ENCODE measurements at places on chromosomes 13 and 19.

- no peak for ATAC-seq
Measured at GRCh38 chr19:38503077-38503410, 69.6 kb downstream of the RYR1 start.

GRCh38 chr19:54707962-54708361 is 16.3 kb upstream of the KIR3DL3 start:
- peak; percentile 48 for ATAC-seq

DNA sequence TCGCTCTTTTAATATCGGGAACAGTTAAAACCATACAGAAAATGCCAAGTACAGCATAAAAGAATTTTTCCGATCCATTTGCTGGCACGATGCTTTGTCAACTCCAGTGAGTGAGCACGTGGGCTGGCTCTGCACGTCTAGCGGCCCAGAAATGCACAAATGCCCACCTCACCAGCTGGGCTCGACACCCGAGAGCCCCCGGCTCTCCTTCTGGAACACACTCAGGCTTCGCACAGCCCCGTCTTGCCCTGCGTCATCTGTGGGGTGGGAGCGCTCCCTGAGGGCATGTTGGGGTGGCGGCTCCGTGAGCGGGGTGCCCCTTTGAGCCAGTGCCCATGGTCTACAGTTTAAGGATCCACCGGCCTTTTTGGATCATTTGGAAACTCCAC is 24.5 kb downstream of the ATP4B start:
- no peak for ATAC-seq

- ATAC-seq = no peak
Measured at GRCh38 chr19:39060171-39060570, 24.0 kb upstream of the ACP7 start.

DNA sequence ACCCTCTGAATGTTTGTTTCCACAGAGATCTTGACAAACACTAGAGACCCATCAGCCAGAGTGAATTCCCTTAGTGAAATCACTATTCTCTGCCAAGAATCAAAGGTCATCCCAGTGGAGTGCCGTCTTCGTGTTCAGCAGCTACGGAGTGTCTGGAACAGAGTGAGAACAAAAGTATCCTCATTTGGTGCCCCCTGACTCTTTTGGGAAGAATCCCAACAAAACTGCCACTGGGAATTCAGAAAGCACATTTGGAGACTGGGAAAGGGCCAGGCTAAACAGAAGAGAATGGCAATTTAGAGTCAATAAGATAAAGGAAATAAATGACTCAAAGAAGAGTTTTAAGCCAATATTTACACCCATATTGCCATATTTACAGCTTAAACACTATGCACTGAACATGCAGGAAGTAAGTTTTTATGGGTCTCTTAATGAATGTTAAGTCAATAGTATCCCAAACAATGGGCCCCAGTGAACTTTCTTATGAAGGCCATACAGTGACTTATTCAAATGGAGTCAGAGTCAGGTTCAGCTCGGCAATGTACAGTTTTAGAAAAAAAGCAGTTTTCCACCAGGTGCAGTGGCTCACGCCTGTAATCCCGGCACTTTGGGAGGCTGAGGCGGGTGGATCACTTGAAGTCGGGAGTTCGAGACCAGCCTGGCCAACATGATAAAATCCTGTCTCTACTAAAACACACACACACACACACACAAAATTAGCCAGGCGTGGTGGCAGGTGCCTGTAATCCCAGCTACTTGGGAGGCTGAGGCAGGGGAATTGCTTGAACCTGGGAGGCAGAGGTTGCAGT is 392.6 kb downstream of the KLF5 start:
- no peak for ATAC-seq

DNA sequence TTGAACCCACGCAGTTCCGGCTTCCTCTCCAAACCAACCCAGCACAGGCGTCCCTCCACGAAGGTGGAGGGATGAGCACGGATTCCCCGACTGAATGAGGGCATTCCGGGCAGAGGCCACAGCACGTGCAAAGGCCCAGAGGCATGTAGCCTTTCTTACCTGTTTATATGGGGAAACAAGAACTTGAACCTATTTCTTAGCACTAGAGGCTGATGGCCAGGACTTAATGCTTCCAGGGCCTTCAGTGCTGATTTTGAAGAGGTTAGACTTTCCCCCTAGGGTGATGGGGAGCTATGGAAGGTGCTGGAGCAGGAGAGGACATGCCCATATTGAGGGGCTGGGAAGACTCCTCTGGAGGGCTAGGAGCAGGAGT is 2.0 kb downstream of the MAST3 start:
- ATAC-seq = no peak

DNA sequence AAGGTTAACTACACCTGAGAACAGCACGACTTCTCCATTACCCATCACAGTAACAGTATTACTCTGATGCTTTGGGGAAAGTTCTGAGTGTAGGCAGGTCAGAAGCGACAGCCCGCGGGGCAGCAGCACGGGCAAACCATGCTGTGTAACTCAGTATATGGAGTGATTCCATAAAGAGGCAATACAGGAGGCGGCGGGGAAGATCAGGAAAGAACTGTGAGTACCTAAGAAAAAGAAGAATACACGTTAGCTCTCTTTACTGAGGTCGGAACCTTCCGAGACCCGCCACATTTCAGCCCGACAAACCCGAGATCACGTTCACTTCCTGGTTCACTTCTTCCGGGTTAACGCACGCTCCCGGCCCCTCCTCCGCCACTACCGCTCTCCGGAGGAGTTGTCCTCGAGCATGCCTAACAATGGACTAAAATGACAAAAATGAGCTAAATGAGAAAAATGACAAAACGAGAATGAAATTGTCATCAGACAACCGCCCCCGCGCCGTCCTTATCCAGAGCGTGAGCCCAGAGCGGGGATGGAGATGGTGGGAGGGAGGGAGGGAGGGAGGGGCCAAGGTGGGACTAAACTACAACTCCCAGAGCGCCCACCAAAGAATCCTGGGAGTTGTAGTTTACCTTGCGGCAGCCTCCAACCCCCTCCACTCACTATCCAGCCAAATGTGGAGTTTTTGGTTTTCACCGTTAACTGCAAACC is at the start of gene MTRF1:
TSS of gene MTRF1 (minus strand) at position 316 of the 711 bp plus-strand sequence. CDS start 2,669 bp downstream, outside the sequence.
- peak; percentile 93 for ATAC-seq

DNA sequence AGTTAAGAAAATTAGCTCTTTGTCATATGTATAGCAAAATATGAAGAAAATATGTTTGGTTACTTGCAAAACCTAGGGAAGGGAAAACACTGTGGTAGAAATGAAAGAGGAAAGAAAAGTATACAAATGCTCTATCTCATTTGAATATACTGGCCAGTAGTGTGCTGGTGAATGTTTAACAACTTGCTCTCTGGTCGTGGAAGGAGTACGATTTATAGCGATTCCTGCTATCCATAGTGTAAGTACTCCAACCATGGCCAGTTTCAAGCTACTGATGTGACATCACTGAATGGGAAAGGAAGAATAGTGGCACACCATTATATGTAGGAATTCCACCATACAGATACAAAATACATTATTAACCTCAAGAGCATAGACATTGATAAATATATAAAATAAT is 9.3 kb downstream of the BORA start:
- ATAC-seq = no peak

DNA sequence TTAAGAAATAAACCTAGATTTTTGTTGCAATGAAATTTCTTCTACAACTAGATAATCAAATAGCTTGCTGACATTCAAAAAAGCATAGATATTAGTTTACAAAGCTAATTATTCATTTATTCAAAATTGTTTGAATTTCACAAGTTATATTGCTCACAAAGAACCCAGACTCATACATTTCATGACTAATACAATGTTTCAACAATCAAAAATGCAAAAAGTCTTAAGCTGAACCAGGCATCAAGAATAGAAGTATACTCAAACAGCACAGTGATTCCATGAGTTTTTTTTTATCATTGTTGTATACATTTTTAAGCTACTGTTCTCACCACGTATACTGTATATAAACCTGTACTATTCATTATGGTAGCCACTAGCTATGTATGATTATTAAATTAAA is 51.0 kb downstream of the DIAPH3 start:
- no peak for ATAC-seq

GRCh38 chr13:91056746-91057145 is 290.7 kb upstream of the MIR17HG start:
- ATAC-seq = no peak

GRCh38 chr13:20497006-20497775 is 28.5 kb downstream of the CRYL1 start:
- no peak for ATAC-seq

DNA sequence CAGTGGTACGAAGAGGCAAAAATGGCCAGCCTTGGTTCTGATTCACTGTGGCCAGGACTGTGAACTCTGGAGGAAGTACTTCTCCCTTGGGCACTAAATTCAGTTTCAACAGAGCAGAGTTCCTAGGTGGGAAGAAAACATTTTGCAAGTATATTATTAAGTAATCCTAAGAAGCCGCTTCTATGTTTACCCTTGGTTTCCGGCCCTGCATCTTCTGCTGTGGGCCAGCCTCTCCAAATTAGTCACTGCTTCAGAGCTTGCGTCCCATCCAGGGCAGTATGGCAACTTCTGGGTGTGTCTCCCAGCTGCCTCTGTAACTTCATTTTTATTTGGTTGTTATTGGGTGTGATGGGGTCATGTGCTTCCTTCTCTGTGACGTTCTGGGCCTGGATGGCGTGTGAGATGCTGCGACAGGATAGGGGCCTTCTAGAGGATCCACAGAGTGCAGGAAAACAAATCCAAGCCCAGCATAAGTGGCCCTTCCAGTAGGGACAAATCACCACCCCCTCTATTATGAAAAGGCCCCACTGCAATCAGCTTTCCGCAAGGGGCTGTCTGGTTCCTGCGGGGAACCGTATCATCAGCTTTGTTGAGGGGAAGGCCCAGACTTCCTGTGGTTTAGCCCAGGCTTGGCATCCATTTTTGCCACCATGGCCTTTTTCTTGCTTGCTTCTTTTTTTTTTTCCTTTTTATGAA is 55.1 kb upstream of the C1QTNF9 start:
- ATAC-seq = peak; percentile 25

DNA sequence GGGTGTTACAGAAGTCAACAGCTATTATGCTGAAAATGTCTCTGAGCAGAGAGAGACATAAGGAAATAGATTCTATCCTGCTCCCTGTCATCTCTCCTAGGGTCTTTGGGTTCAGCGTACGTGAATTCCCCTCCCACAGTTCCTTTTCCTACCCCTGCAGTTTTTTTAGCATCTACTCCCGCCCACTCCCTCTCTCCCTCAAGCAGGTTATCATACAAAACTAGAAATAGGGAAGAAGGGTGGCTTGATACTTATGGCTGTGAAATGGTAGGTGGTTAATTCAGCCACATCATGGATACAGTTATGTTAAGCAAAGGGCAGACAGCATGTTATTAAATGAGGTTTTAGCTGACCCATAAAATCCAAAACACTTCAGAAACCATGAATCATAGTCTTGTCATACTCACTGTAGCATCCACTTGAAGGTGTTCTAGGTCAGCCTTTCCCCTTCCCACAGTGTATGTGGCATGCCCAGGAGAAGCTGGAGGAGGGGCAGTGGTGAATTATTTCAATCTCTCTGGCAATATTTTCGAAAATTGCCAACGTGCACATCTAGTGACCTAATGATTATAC is 236.8 kb upstream of the SERP2 start:
- no peak for ATAC-seq

- peak; percentile 40 for ATAC-seq
Measured at GRCh38 chr19:43524922-43525835, 1.8 kb downstream of the ETHE1 start.

DNA sequence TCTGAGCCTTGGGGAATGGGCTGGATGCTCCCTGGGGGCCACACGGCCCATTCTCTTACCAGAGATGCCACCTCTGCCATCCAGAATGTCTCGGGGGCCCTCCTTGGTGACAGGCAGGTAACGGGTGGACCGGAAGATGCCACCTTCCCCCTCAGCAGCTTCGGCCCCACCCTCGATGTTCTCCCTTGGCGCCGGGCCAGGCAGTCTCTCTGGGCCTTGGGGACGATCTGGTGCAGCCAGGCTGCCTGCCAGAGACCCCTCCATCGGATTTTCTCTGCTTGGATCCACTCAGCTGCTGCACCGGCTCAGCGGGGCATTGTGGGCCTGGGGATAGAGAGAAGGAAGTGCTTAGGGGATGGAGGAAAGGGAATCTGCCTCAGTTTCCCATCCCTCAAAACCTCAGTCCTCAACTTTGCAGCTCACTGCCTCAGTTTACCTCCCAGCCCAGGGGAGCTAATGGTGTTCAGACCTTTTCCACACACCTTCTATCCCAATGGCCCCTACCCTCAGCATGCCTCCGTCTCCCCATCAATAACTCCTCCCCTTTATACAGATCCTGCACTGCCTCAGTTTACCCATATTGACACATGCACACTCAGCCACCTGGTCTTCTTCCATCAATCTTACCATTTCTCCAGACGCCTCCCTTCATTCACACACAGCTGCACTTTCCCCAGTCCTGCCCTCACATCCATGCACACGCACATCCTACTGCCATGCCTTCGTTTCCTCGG is 1.5 kb downstream of the WIZ start:
- ATAC-seq = no peak

GRCh38 chr13:31179754-31180153 is 18.1 kb upstream of the HSPH1 start:
- no peak for ATAC-seq

- no peak for ATAC-seq
Measured at GRCh38 chr19:31995546-31995945, 349.9 kb upstream of the ZNF507 start.

DNA sequence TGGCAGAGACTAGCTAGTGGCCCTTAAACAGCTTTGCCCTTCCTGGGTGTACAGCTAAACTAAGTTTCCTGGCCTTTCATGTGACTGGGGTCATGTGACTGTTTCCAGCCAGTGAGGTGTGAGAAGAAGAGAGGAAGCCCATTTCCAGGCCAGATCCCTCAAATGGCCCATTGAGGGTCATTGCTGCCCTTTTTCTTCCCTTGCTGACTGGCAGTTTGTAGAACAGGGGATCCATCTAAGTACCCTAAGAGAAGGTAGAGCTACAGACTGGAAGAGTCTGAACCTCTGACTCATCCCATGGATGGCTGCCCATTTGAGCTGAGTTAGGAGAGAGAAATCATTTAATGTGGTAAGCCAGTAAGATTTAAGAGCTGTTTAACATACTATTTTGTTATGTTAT is 2.8 kb downstream of the SWSAP1 start:
- no peak for ATAC-seq

- no peak for ATAC-seq
Measured at GRCh38 chr19:52094526-52095130, 937 bp downstream of the ZNF841 start.

- no peak for ATAC-seq
Measured at GRCh38 chr19:55228403-55229031, at the start of gene TMEM86B. Gene TMEM86B, minus strand, starts transcription at chr19:55228763. Its CDS starts 22 bp downstream, at chr19:55228741.

- ATAC-seq = no peak
Measured at GRCh38 chr19:54614726-54615125, 15.6 kb upstream of the LILRB1 start.

- no peak for ATAC-seq
Measured at GRCh38 chr13:20546556-20546955, 20.4 kb upstream of the IFT88 start.

- ATAC-seq = no peak
Measured at GRCh38 chr19:43616306-43616705, 3.1 kb downstream of the ZNF428 start.

GRCh38 chr13:40342461-40342860 is 324.0 kb downstream of the FOXO1 start:
- ATAC-seq = no peak

DNA sequence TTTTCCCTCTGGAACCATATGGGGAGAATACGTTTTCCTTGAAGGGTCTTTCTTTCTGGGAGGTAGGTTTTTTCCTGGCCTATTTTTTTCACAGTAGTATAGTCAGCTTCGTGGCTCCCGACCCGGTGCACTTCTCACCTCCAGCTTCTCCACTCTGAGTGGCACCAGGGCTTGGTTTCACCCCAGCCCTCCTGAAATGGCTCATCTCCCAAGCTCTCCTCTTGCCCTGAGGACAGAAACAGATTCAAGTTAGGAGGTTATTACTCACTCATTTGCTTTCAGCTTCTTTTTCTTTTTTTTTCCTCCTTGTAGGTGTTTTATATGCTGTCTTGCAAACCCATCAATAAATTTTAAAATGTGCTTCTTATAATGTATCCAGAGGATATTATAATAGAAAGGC is 199.3 kb downstream of the RFC3 start:
- ATAC-seq = no peak
